RWPE2 (cell line): ENCODE measurements at places on chromosomes 1 and 21.

- no peaks in the 10 kb centered on the region for H3K36me3 ChIP-seq
- no peak overlapping the region for H3K27ac ChIP-seq
- H3K4me3 ChIP-seq = no peak overlapping the region
These were observed 31.0 kb downstream of the SUSD4 start for GRCh38 chr1:223332997-223333396.

GRCh38 chr21:39705849-39706248, 39.1 kb upstream of the IGSF5 start:
- H3K27ac ChIP-seq = no peak overlapping the region
- no peaks in the 10 kb centered on the region for H3K4me1 ChIP-seq
- H3K36me3 ChIP-seq = no peaks in the 10 kb centered on the region
- DNase-seq = no peak
- no peak overlapping the region for H3K4me3 ChIP-seq
- no peaks in the 10 kb centered on the region for H3K27me3 ChIP-seq

GRCh38 chr1:101005183-101005582, 20.4 kb downstream of the DPH5 start:
- H3K27ac ChIP-seq = no peak overlapping the region
- H3K27me3 ChIP-seq = no peaks in the 10 kb centered on the region
- peaks cover 17% of the 10 kb centered on the region for H3K36me3 ChIP-seq

DNA sequence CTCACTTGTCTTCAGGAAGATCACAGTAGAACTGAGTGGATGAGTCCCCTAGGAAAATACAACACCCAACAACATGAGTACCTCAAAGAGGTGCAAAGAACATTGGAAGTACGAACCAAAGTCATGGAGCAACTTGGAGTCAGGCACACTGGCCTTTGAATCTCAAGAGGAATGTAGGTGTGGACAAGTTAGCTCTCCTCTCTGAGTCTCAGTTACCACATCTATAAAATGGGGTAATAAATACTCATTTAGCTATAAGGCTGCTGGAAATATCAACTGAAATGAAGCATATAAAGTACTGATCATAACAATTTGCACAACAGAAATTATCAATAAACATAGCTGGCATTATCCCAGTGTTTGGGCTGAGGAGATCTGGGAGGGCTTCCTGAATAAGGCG, 96.7 kb upstream of the JUN start:
- no peaks in the 10 kb centered on the region for H3K36me3 ChIP-seq
- H3K4me1 ChIP-seq = peaks cover 27% of the 10 kb centered on the region
- DNase-seq = no peak

GRCh38 chr1:50979937-50980336, 9.9 kb downstream of the CDKN2C start:
- H3K27me3 ChIP-seq = no peaks in the 10 kb centered on the region
- H3K4me1 ChIP-seq = no peaks in the 10 kb centered on the region
- no peak overlapping the region for H3K4me3 ChIP-seq
- no peak overlapping the region for H3K27ac ChIP-seq
- no peak for DNase-seq

GRCh38 chr21:44558695-44559094, at the start of gene KRTAP10-3:
Gene KRTAP10-3 (minus strand): TSS chr21:44558795. CDS start chr21:44558715, 80 bp downstream.
- no peak for DNase-seq
- no peaks in the 10 kb centered on the region for H3K36me3 ChIP-seq
- peaks cover 20% of the 10 kb centered on the region for H3K27me3 ChIP-seq
- no peaks in the 10 kb centered on the region for H3K4me1 ChIP-seq
- no peak within 1 kb of the TSS for H3K4me3 ChIP-seq

DNA sequence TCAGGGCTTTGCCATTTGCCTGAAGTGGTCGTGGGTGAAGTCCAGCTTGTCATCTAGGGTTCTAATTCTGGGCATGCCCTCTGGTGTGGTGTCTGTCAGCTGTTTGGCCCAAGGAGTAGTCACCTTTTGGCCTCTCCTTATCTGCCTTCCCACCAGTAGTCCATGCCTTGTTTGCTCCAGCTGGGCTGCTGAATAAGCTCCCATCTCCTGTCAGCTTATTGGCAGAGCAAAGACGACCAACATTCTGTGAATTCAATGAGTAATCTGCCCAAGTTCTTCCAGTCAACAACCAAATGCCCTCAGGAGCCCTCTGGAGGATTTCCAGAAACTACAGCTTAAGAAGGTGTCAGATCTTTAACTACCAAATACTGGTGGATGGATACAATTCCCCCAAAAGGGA, 7.0 kb downstream of the BCAN start:
- H3K36me3 ChIP-seq = no peaks in the 10 kb centered on the region
- no peak for DNase-seq
- H3K4me1 ChIP-seq = no peaks in the 10 kb centered on the region
- peaks cover 43% of the 10 kb centered on the region for H3K27me3 ChIP-seq
- no peak overlapping the region for H3K27ac ChIP-seq

- no peak overlapping the region for H3K27ac ChIP-seq
- no peak for DNase-seq
- no peaks in the 10 kb centered on the region for H3K27me3 ChIP-seq
- H3K36me3 ChIP-seq = no peaks in the 10 kb centered on the region
- H3K4me3 ChIP-seq = no peak overlapping the region
These were observed 71.6 kb downstream of the RD3 start for GRCh38 chr1:211420389-211420788.

DNA sequence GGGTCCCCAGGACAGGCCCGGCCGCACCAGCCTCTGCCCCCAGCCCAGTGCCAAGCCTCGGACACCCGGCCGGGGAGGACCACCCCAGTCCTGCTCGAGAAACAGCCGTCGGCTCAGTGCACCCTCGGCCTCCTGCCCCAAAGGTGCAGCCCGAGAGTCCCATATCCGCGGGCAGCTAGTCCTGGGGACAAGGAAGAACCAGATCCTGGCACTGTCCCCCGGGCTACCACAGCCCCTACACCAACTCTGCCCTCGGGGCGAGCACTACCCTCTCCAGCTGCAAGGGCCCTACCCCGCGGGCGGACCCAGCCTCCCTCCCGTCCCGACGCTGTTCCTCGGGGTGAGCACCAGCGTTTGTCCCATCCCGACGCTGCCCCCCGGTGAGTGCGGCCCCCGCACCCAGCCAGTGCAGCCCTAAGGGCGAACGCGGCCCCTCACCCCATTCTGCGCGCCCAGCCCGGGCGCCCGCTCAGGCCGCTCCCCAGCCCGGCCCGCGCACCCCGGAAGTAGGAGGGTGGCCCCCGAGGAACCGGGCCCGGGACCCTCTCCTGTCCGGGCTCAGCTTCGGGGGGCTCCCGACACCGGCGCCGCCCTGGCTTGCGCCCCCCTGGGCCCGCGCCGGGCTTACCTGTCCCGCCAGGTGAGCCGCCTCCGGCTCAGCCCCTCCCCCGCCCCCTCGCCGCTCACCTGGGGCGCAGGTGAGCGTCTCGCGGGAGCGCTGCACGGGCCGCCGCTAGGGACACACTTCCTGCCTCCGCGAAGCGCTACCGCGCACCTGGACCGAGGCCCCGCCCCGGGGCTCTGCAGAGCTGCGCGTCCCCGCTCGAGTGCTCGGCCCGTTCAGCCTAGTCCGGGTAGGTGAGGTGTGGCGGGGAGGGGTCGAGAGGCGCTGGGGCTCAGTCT, at the start of gene KDF1:
TSS of gene KDF1 (minus strand) at position 747 of the 903 bp plus-strand sequence. CDS start 8,088 bp downstream, outside the sequence.
- DNase-seq = peak; percentile 92
- H3K27ac ChIP-seq = peak within 1 kb of the TSS; percentile 94
- H3K36me3 ChIP-seq = peaks cover 16% of the 10 kb centered on the region; the same call in 1 of the 2 replicates
- peaks cover 17% of the 10 kb centered on the region for H3K4me1 ChIP-seq
- H3K4me3 ChIP-seq = peak within 1 kb of the TSS; percentile 90

DNA sequence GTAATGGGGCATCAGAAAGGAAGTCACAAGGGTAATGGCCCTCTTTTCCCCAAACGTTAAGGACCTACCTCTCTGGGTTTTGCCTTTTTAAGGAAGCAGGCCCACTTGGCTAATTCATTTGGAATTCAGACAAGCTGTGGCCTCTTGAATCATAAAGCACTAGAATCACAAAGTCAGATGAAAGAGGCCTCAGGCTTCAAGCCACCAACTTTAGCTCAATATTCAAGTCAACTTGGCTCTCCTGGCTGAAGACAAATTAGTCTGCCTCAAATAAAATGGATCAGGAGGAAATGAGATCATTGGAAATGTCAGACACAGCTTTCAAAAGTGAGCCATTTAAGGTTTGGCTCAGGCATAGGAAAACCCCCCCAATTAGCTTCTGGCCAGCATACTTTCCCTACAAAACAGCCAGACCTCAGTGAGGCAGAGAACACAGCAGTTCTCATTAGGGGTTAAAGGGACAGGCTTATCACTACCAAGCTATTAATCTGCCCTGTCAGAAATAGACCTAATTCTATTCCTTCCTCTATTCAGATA, 34.3 kb downstream of the SLC35D1 start:
- H3K27me3 ChIP-seq = no peaks in the 10 kb centered on the region
- no peaks in the 10 kb centered on the region for H3K4me1 ChIP-seq
- peaks cover 51% of the 10 kb centered on the region for H3K36me3 ChIP-seq

- no peaks in the 10 kb centered on the region for H3K4me1 ChIP-seq
- no peak for DNase-seq
- no peak overlapping the region for H3K27ac ChIP-seq
These were observed 22.9 kb upstream of the DISC1 start for GRCh38 chr1:231603598-231604275.

- no peak overlapping the region for H3K4me3 ChIP-seq
- H3K36me3 ChIP-seq = no peaks in the 10 kb centered on the region
These were observed 7.3 kb downstream of the PSEN2 start for GRCh38 chr1:226877669-226878068.

- H3K36me3 ChIP-seq = no peaks in the 10 kb centered on the region
- no peaks in the 10 kb centered on the region for H3K27me3 ChIP-seq
- H3K27ac ChIP-seq = no peak overlapping the region
- H3K4me1 ChIP-seq = no peaks in the 10 kb centered on the region
These were observed 104.8 kb downstream of the OMA1 start for GRCh38 chr1:58441699-58442098.

GRCh38 chr21:38691631-38692030, 114.1 kb upstream of the ETS2 start:
- no peak overlapping the region for H3K4me3 ChIP-seq
- H3K36me3 ChIP-seq = no peaks in the 10 kb centered on the region
- H3K4me1 ChIP-seq = no peaks in the 10 kb centered on the region
- no peaks in the 10 kb centered on the region for H3K27me3 ChIP-seq

- H3K4me3 ChIP-seq = no peak overlapping the region
- H3K27ac ChIP-seq = no peak overlapping the region
- H3K36me3 ChIP-seq = no peaks in the 10 kb centered on the region
- H3K27me3 ChIP-seq = peaks cover 82% of the 10 kb centered on the region
- DNase-seq = no peak
These were observed 1.2 kb upstream of the EPHA10 start for GRCh38 chr1:37765916-37766664.

GRCh38 chr21:26130249-26130881, 40.2 kb downstream of the APP start:
- H3K27me3 ChIP-seq = no peaks in the 10 kb centered on the region
- no peak for DNase-seq
- peaks cover 40% of the 10 kb centered on the region for H3K4me1 ChIP-seq

GRCh38 chr1:244197851-244198375, 146.8 kb downstream of the ZBTB18 start:
- H3K36me3 ChIP-seq = no peaks in the 10 kb centered on the region
- H3K27ac ChIP-seq = no peak overlapping the region
- no peaks in the 10 kb centered on the region for H3K4me1 ChIP-seq
- H3K27me3 ChIP-seq = no peaks in the 10 kb centered on the region
- DNase-seq = no peak

DNA sequence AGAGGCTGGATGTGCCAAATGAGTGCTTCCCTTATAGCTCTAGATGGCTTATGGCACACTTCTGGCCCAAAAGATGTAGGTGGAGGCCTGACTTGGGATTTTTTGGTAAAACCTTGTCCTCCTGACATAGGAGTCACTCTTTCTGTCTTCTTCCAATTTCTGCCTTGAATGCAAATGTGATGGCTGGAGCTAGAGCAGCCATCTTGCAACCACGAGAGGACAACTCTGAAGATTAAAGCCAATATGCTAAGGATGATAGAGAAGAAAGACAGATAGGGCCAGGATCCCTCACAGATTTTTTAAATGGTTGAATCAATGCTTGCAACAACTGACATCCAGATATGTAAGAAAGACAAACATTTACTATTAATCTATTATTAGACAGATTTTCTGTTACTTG, 8.5 kb upstream of the GPR137B start:
- H3K4me1 ChIP-seq = no peaks in the 10 kb centered on the region
- no peak overlapping the region for H3K4me3 ChIP-seq
- DNase-seq = no peak
- H3K27me3 ChIP-seq = no peaks in the 10 kb centered on the region

DNA sequence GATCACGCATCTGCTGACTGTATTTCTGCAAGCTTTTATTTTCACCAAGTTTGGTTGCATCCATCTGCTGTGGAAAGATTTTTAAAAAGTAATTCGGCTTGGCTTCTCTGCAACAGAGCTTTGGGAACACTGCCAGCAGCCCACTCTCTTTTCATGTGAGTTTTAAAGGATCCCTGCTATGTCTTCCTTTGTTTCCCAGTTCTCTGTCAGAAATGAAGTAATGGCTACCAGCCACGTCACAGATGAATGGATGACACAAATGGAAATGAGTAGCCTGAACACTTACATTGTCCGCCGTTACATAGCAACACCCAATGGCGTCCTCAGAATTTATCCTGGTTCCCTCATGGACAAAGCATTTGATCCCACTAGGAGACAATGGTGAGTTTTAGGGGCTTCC, 80.6 kb upstream of the RAVER2 start:
- H3K27ac ChIP-seq = no peak overlapping the region
- H3K4me1 ChIP-seq = no peaks in the 10 kb centered on the region
- no peaks in the 10 kb centered on the region for H3K36me3 ChIP-seq
- no peak overlapping the region for H3K4me3 ChIP-seq
- no peaks in the 10 kb centered on the region for H3K27me3 ChIP-seq
- DNase-seq = no peak

GRCh38 chr21:44765231-44766013, 36.2 kb downstream of the UBE2G2 start:
- DNase-seq = peak; percentile 54
- H3K4me3 ChIP-seq = no peak overlapping the region
- H3K4me1 ChIP-seq = peaks cover 13% of the 10 kb centered on the region
- no peak overlapping the region for H3K27ac ChIP-seq
- H3K36me3 ChIP-seq = peaks cover 10% of the 10 kb centered on the region

DNA sequence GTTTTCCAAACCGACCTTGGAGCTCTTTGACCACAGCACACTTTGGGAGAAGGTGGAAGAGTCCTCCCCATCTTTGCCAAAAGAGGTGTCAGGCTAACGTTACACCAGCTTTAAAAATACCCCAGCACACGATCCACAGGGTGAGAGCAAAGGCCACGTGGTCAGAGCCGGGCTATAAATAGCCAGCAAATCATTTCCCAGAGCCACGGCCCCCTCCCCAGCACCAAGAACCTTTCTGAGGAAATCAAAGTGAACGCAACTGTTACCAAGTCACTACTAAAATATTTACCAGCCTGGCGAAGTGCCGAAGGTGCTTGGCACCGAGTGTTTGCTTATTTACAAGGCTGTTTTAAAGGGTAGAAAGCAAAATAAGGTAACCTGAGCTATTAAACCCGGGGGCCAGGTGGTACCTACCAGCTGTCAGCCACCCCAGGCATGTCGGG, 72.4 kb downstream of the CASZ1 start:
- no peak overlapping the region for H3K27ac ChIP-seq
- DNase-seq = no peak
- H3K4me3 ChIP-seq = no peak overlapping the region
- H3K4me1 ChIP-seq = peaks cover 20% of the 10 kb centered on the region
- H3K27me3 ChIP-seq = no peaks in the 10 kb centered on the region
- H3K36me3 ChIP-seq = no peaks in the 10 kb centered on the region
